Chondrocyte (in vitro differentiated cells): ENCODE measurements at places on chromosomes 6 and 20. TPM values are rescaled to one million over a fixed set of nuclear protein-coding genes. Genes with fewer than 3 reads are reported as not detected.
A peak's percentile ranks its signal among the peaks of the same experiment; 100 is the strongest.

DNA sequence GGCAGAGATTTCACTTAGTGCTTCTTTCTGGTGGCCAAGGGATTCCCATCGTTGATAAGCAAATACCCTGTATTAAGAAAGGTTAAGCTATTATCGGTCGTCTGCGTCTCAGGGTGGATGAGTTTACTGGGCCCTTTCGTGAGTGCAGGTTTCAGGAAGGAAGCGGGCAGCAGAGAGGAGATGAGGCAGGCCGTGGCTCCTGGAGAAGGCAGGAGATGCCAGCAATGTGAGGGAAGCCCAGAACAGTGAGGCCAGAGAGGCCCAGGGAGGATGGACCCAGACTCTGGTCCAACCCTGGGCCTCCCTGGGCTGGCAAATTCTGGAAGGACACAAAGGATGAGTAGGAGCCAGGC is 11.2 kb downstream of the TFEB start:
- no peak overlapping the region for H3K4me3 ChIP-seq
- H3K27me3 ChIP-seq: no peaks in the 10 kb centered on the region
- DNase-seq: no peak
- peak overlapping the region; percentile 95 for H3K27ac ChIP-seq

DNA sequence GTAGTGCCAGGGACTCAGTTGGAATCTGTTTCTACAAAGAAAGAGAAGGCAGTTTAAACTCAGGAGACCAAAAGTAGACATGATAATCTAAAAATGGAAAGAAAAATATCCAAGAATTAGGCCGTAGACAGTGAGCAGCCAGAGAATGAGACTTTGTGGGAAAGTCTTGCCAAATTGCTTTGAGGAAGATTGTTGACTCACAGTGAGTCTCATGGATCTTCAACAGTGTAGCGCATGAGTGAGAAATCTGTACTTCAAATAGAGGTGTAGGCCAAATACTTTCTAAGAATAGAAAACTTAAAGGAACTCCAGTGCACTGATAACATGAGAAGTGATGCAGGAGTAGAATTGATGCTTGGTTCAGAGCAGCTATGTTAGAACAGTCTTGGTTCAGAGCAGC is 284.5 kb downstream of the HTR1B start:
- no peaks in the 10 kb centered on the region for H3K27me3 ChIP-seq
- H3K27ac ChIP-seq: peak overlapping the region; percentile 78

GRCh38 chr6:46323312-46323965 is 152.7 kb upstream of the ENPP5 start:
- no peaks in the 10 kb centered on the region for H3K36me3 ChIP-seq
- peaks cover 5% of the 10 kb centered on the region for H3K27me3 ChIP-seq
- peak overlapping the region; percentile 4 for H3K27ac ChIP-seq
- peaks cover 15% of the 10 kb centered on the region for H3K4me1 ChIP-seq

Gene PABPC1L
- total RNA-seq: 31.4 to 39.3 TPM (median 31.9 TPM) in 3 replicates

Gene MLN
- total RNA-seq: not detected in 3 replicates
